Right renal pelvis (tissue), 4 donors: ENCODE measurements at places on chromosomes 3 and 15.
A peak's percentile ranks its signal among the peaks of the same experiment; 100 is the strongest.

GRCh38 chr15:26394801-26395200, 378.1 kb downstream of the GABRB3 start:
- no peak for DNase-seq

DNA sequence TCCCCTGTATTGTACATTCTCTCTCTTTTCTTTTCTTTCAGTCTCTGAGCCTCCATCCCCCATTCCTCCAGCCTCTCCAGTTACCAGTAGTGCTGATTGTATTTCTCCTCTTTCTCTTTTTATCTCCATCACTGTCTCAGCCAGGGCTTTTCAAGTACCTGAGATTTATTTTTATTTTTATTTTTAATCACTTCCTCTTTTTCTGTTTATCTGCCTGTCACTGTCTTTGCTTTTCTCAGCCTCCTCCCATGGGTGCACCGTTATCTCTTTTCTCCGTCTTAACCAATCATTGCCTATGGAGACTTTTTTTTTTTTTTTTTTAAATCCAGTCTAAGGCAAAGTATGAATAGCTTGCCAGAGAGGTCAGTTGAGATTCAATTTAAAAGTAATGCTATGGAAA, 359.3 kb downstream of the GAP43 start:
- no peak for DNase-seq

DNA sequence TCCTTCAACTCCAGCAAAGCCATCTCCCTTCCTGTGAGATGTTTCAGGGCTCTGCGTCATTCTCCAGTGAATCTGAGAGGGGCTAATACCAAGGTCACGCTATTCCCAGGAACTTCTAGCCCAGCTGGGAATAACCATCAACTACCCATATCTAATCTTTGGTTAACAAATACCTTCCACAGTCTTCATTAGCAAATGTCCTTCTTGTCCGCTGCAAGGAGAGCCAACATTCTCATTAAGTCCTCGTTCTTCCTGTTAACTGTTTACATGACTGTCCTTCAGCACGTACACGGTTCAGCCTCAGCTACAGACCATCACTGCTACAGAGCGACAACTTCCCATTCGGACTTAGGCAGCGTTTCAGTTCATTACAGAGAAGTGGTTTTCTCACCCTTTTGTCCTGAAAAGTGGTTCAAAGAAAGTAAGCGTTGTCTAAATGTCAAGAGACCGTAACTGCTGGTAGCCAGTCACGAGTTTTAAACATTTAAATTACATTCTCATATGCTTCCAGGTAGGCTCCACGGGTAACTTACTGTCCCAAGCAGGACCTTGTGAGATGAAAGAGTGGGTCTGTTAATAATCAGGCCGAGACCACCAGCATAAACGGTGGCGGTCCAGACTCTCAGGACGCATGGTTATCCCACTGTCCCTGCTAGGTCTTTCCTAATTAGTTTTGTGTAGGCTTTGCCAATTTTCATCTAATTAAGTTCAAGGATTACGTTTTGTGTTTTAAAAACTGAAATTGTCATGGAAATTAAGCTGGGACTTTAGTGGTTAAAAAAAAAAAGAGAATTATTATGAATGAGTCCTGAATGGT, 63.8 kb downstream of the CHSY1 start:
- DNase-seq: no peak

DNA sequence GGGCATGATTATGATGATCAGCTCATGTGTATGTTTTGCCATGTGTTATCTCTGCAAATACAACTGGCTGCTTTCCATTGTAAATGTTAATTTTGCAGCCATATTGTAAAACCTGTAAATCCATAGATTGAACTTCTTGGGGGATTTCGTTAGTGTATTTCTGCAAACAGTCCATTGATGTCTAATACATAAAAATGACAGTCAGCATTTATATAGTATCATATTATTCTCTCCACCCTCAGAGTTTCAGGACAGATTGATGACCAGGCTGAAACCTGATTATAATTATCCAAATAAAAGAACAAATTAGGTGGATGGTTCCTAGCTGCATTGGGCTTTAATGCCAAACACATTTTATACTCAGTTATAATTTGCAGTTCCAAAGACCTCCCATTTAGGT, 276.8 kb downstream of the FEZF2 start:
- no peak for DNase-seq

GRCh38 chr3:113771993-113772392, 25.2 kb downstream of the ATP6V1A start:
- DNase-seq: no peak

- no peak for DNase-seq
These were observed 19.2 kb upstream of the C15orf39 start for GRCh38 chr15:75182187-75183131.

DNA sequence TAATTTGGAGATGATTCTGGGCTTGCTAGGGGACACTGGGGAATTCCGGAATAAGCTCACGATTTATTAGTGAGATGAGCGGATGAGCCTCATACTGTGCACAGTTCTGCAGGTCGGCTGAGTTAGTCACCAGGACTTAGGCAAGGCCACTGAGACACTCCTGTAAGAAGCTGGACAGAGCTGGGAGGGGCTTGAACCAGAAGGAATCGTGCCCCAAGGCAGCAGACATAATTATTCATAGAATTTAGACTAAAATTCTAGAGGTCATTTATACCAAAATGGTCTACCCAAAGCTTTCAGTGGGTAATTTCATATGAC, 121.4 kb downstream of the VGLL4 start:
- DNase-seq: no peak

GRCh38 chr15:89628806-89629715, 26.2 kb downstream of the KIF7 start:
- DNase-seq: no peak

- no peak for DNase-seq
These were observed 261.4 kb downstream of the GBE1 start for GRCh38 chr3:81500039-81500438.

DNA sequence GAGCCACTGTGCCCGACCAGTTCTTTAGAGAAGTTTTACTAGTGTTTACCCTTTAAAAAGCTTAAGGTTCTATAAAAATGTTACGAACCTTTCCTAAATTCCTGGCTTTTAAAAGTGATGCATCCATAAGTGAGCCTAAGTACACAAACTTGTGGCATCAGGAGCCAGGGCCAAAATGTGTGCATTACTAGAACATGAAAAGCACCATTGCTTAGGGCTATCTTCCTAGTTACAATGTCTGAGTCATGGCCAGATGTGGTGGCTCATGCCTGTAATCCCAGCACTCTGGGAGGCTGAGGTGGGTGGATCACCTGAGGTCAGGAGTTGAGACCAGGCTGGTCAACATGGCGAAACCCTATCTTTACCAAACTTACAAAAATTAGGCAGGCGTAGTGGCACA, 39.9 kb downstream of the LEO1 start:
- no peak for DNase-seq

- no peak for DNase-seq
These were observed 330.3 kb downstream of the UACA start for GRCh38 chr15:70432924-70433495.

GRCh38 chr3:48990636-48991469, 812 bp downstream of the P4HTM start:
- DNase-seq: no peak

GRCh38 chr3:197554562-197555280, 1.0 kb downstream of the BDH1 start:
- peak; percentile 91 for DNase-seq

- DNase-seq: no peak
These were observed 124.9 kb downstream of the FBN1 start for GRCh38 chr15:48520376-48521155.

GRCh38 chr15:99015698-99016568, 8.3 kb upstream of the PGPEP1L start:
- no peak for DNase-seq

DNA sequence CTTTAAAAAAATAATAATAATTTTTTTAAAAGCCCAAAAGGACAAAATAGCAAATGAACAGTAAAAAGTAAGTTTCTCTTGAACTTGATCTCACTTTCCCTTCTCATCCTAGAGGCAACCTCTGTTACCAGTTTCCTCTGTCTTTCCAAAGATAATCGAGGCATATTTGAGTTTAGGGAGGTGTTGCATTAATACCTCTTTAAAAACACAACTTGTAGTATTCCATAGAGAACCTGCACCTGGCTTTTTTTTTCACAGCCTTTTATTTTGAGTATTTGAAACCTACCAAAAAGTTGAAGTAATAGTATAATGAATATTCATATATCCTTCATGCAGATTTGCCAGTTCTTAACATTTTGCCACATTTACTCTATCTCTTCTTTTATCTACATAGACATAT, 9.1 kb downstream of the CSK start:
- DNase-seq: no peak

DNA sequence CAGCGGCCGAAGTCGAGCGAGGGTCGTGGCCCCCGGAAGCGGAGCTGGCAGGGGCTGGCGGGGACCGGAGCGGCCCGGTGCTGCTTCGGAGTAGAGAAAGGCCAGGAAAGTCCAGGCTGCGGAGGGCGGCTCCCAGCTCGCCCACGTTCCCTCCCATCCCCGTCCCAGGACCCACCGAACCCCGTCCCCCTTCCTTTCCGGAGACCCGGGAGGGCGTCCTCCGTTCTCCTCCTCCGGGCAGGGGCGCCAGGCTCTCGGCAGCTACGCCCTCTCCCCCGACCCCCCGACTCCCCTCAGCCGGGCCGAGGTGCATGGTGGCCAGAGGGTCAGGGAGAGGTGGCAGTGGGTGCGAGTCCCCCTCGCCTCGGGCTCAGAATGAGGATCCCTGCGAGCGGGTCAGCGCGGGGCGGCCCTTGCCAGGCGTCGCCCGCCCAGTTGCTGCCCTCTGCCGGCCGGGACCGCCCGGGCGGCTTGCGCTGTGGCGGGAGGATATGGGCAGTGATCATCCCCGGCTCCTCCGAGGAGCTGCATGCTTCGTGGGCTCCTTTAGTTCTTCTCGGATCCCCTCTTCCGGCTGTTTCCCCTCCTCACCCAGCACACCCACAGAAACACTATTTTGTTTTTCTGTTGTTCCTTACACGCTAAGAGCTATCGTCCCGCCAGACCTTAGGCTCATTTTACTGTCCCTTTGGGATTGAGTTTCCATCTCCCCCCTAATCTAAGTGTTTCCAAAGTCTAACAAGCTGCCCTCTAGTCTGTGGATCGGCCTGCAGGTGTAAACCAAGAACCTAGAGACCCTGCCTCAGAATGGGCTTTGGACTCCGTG, 744 bp upstream of the ALDH1A2 start:
- no peak for DNase-seq

DNA sequence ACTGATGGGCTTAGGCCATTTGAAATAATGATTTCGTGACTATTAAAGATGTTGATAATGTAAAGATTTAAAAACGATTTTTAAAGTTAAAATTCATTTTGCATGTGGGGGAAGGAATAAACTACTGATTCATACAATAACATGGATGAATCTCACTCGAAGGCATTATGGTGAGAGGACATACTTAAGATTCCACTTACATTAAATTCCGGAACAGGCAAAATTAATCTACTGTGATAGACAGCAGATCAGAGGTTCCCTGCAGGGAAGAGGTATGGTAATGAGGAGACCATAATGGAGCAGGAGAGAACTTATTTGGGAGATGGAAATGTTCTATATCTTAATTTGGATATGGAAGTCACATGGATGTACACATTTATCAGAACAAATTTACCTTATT, 28.4 kb upstream of the RAB6B start:
- no peak for DNase-seq

DNA sequence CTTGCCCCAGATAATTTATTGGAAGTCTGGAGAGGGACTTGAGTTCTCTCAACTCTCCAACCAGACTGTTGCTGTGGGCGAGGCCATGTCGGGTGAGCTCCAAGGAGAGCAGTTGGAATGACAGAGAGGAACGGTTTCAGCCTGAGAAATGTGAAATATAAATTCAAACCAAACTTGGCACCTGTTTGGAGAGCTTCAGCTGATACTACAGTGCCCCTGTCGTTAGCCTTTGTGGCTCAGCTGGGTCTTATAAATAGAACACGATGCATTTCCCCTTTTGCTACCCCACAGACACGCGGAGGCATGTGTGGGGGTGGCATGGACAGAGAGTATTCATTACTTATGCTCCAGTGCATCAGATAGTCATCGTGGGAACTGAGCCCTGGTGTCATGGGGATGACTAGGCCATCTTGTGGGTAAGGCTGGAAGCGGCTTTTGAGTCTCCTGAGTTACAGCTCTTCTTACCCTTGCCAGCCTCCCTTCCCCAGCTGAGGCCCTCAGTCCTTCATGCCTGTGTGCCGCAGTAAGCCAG, 15.6 kb downstream of the SMAD3 start:
- no peak for DNase-seq
